ENCODE measurements at places on chromosomes 2 and 18.

DNA sequence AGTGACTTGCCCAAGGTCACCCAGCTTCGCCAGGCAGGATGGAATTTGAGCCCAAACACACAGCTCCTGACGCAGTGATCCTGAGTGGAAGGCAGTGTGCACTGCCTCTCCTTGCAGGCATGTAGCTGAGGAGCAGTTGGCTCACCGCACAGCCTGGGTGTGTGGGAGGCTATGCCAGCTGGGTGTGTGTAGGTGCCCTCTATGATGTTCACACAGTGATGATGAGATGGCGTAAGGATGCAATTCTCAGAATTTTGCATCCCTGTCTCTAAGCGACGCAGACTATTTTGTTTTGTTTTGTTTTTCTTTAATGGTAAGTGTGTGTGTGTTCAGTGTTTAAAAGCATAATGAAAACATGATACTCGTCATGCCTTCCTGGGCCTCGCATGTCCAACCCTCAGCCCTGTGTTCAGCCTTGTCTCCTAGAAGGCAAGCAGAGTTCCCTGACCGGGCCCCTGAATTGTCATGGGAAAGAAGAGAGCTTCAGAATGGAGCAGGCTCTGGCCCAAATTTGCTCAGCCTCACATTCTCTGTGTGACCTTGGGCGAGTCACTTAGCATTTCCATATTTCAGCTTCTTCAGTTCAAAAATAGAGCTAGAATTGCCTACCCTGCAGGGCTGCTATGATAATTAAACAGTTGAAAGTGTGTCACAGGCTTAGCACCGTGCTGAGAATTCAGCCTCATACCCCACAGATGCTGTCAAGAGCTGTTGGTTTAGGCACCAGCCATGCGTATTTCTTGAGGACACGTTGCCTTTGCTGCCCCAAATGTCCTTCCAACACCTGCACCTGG lies 603.6 kb upstream of the RAB6C start:
- no peak for DNase-seq

DNA sequence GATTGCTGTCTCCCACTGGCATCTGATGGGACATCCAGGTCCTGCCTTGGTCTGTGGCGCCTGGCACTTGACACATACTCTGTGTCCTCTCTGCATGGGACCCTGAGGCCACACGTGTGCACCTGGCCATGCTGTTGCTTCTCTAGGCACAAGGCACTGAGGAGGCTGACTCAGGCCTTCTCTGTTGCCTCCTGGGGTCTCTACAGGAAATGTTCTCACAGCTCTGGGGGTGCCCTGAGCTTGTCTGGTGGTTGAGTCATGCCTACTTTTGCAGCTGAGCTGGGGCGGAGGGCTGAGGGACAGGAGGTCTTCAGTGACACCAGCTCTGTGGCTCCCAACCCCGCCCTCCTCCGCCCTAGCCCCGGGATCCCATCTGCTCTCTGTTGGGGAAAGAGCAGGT lies 207.0 kb upstream of the HS6ST1 start:
- no peak for DNase-seq

GRCh38 chr18:47725656-47726055 lies 204.8 kb downstream of the SMAD2 start:
- DNase-seq: no peak

DNA sequence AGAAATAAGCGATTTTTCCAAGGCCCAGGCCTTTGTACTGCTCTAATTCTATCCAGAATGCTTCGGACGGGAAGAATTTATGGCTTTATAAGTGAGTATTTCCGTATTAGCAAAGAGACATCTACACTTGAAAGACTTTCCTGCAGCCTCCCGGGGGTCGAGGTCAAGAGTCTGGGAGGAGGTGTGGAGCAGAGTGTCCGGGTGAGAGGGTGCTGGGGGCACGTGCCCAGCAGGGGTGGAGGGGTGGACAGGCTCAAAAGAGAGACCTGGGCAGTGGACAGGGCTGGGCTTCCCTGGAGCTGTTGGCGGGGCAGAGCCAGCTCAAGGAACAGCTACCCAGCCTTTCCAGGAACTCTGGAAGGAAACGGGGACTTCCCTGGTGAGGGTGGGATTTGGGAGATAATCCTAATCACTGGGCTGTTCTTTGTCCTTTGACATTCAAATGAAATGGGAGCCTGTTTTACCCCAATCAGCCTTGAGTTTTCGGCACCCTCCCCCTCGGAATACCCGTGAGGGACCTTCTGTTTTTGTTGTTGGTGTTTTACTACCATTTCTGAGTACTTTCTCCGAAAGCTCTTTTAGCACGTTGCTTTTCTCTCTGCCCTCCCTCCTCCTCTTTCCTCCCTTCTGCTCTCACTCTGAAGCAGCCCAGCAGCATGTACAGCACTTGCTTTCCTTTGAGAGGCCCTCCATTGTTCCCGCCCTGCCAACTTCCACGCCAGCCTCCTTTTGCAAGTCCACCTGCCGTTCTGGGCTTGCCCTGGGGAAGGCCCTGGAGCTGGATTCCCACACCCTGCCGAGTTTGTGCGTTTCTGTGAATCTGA lies 164.7 kb downstream of the AGAP1 start:
- no peak for DNase-seq

DNA sequence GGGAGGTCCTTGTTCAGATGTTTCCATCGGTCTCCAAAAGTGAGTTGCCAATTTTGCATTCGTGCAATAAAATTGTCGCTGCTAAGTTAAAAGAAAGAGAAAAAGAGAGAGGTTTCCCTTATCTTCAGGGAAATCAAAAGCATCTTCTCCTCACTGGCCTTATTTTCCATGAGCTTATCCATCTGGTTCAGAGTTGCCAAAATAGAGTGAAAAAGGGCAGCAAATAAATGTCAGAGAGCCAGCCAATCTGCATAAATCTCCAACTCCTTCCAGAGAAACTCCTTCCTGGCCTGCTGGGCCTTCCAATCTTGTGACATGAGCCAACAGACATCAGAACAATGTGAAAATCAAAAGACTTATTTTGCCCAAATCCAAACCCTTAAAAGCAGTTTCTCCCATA lies 28.4 kb downstream of the PAX3 start:
- no peak for DNase-seq

- DNase-seq: no peak
These were observed 109.0 kb downstream of the CERS6 start for GRCh38 chr2:168565112-168565511.

GRCh38 chr2:180446492-180446891 lies 439.4 kb upstream of the CWC22 start:
- no peak for DNase-seq

DNA sequence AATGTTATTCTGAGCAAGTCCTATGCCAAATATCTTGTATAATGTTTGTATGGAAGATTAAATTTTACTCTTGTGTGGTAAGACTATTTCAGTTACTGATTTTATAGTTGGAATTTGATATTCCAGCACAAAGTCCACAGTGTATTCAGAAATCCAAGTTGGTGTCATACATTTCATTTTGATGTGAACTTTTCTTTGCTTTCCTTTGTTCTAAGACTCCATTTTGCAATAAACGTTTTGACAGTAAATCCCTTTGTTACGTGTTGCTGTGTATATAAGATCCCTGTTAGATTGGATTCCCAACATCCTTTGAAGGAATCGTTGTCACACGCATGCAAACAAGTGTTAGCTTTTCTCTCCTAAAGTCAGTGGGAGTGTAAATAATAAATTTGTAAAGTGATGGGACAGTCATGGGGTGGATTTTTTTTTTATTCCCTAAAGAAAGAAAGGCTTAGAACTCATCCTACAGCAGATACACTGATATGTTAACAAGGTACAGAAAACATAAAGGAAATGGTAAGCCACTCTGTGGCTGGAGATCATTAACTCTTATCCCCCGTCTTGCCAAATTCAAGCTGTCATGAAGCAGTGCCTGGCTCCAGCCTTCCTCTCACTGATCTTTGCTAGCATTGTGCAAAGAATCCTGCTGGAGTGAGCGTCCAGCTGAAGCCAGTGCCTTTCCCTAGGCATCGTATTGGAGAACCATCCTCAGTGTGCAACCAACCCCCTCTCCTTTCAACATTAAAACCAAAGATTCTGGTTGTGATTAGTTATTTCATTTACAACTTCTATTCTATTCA lies 127.6 kb upstream of the CDCA7 start:
- no peak for DNase-seq

Measured in stimulated activated CD4-positive, alpha-beta T cell treated with anti-CD3 and anti-CD28 coated beads, Interleukin-15, amount 100 ng/mL, for 48 hours (primary cell).